NCI-H446 treated with DMSO at 0.1 percent for 48 hours (cell line): ENCODE measurements at places on chromosomes 6 and 20.

DNA sequence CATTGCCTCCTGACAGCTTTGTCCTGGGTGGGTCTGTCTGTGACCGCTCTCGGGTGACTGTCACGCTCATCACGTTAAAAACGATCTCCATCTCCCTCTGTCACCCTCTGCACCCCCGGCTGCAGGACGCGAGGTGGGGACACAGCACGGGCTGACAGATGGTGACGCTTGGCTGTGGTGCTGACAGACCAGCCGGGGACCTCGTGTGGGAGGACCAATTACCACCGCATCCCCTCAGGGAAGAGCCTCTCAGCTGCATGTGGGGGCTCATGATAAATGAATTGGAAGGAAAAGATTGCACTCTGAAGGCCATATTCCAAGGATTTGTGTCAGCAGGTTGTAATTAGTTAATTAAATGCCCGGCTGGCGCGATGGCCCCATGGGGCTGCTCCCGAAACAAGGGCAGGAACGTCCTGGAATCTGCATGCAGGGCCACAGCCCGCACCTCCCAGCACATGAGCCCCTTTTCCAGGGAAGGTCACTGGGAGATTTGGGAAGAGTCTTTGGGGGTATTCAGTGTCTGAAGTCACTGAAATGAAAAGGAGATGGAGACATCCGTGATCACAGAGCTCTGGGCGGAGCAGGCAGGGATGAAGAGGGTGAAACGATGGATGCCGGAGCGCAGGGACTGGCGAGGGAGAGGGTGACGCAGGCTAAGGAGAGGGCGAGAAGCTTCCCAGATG, 87.1 kb downstream of the ERMARD start:
- no peak for DNase-seq

DNA sequence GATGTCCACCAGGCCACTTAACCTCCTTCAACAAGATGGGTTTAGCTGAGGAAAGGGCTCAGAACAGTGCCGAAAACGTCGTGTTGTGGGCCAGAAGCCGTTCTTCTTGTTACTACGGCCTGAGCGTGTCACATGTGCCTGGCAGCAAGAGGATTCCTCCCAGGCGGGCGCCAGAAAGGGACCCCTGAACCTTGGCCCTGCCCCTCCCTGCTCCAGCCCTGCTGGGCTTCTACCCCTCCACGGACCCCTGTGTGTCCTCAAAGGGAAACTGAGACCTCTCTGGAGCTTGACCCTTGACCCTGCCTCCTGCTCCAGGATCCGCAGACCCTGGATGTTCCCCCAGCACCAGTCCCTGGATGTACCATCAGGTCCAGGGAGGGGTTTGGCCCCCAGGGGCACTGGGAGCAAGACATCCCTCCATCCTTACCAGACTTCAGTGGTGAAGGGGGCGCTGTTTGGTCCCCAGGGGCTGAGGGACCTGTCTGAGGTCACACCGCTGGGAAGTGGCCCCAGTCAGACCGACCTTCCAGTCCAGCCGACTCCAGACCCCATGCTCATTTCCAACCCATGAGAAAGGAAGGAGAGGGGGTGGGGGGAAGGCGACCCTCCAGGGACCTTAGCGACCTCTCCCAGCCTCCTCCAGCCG, 10.1 kb downstream of the HRH3 start:
- DNase-seq, result no peak

DNA sequence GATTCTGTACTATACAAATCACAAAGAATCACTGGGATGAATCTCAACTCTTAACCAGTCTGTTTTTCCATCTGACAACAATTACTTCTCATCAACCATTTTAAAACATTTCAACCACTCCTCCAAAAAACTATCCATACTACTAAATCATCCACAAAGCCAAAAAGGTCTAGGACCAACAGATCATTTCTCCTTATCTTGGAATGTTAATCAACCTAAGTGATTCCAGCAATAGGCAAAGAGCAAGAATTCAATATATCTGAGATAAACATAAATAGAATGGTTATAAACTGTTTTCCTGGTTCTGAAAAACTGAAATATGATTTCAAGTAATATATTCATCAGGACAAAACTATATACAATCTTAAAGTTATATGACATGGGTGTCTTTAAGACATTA, 28.6 kb downstream of the RANBP9 start:
- DNase-seq, result no peak

DNA sequence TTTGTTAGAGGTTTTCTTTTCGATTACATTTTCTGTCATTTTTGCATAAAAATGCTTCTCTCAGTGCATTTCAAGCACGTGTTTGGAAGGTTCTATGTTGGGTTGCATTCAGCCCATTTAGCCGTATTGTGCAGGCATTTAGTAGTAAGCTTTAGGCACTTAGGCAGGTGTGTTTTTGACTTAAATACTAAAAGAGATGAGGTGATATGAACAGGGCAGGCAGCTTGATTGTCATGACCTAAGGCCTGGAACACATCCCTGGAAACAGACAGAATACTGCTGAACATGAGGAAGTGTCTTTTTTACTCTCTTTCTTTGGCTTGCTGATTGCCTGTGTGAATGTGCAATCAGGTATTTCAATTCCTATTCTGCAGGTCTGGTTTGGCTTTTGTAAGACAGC, 610.5 kb upstream of the MAN1A1 start:
- no peak for DNase-seq

GRCh38 chr6:111605100-111605751, 452 bp downstream of the TRAF3IP2 start:
- DNase-seq, result no peak

- DNase-seq, result no peak
These were observed 106.9 kb upstream of the ADGRF1 start for GRCh38 chr6:47149066-47149465.

GRCh38 chr6:1552296-1552761, 57.4 kb upstream of the FOXC1 start:
- DNase-seq, result no peak

- no peak for DNase-seq
These were observed 2.0 kb downstream of the PDE10A start for GRCh38 chr6:165660857-165661663.

- no peak for DNase-seq
These were observed 459.7 kb downstream of the MMUT start for GRCh38 chr6:49003348-49003747.

- no peak for DNase-seq
These were observed 79.3 kb downstream of the SLC22A3 start for GRCh38 chr6:160427312-160428068.

DNA sequence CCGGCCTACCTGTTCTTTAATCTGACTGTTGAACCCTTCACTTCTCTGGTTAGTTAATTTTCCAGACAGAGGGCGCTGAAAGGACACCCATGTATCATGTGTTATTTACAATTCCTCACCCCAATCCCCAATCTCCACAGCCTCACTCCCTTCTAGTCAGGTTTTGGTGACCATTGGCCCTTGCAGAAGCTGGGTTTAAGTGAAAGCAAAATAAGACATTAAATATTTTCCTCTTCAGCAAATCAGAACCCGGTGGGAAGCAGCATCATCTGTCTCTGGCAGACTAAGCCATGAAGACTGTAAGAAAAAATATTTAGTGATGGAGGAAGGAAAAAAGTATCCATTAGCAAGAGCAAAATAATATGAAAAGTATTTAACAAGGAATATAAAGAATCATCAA, 9.4 kb upstream of the HLA-DQA1 start:
- no peak for DNase-seq

GRCh38 chr20:51493346-51493791, 49.1 kb downstream of the NFATC2 start:
- DNase-seq, result no peak

DNA sequence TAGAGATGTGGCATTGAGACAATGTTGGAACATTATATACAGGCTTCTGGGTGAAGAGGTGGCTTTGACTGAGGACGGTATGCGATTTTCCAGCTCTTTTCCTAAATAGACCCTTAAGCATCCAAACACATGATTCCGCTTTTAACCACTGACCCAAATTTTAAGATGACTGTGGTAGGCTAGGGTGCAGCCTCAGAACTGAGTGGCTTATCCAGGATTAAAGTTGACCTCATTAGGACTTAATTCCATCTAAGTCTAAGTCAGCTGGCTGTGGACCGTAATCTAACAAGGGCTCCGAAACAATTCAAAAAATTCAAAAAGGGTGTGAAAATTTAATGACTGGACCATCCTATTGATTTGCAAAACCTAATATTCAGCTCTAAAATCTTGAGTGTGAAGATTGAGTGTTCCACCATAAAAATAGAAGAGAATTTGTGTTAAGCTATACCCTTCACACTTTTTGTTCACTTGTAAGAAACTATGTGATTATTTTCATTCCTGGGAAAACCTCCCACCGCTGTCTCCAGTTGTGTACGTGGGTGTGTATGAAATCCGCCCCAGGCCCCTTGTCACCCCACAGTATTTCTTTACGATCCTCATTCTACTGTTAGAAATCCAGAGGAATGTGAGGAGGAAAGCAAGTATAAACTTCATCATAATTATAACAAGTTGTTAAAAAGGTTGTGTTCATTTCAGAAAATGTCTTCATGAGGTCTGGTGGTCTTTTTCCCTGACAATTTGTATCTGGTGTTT, 2.7 kb downstream of the PCMTD2 start:
- no peak for DNase-seq

DNA sequence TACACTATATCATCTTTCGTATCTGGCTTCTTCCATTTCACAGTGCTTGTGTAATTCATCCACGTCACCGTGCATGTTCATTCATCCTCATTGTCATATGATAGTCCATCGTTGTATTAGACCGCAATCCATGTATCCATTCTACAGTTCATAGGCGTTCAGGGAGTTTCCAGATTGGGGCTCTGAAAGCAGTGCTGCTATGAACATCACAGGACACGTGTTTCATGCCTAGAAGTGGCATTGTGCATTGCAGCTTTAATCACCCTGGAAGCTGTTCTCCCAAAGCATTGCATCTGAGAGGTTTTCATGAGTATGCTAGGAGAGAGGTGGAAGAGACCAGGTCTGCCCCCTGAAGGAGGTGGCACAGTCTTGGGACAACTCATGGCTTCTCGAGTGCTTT, 35.3 kb downstream of the BMP7 start:
- no peak for DNase-seq

GRCh38 chr6:28345201-28345600, 4.5 kb upstream of the ZKSCAN3 start:
- no peak for DNase-seq

DNA sequence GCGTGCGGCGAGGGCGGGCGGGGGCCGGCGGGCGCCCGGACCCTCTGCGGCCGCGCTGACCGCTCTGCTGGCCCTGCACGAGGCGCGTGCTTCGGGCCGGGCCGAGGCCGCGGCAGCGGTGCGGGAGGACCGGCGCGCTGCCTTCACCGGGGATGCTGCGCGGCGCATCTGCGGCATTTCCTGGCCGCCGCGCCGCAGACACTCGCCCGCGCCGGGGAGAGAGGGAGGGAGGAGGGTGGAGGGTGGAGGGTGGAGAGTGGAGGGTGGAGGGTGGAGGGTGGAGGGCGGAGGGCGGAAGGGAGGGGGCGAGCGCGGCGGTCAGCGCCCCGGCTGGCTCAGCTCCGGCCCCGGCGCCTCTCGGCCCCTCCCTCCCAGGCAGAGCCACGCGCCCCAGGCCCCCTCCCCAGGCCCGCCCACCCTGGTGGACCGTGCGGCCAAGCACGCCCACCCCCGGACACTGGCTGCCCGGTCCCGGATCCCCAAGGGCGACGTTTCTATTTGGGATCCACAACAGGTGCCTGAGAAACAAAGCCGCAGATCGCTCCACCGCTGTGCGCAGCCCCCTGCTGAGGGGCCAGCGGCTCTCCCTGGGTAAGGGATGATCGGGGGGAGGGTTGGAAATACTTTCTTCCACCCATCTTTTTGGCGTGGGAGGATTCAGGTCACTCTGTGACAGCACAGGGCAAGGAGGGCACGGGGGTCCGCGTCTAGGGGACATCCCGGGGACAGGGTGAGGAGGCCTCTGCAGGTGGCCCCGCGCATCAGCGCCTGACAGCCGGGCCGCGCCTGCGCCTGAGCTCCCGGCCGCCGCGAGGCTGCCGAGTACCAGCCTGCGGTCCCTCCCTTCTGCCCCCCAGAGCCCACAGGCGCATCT, 111.2 kb upstream of the BEND6 start:
- DNase-seq, result peak; percentile 46

GRCh38 chr6:73234733-73235132, 9.4 kb upstream of the KHDC1L start:
- DNase-seq, result no peak

DNA sequence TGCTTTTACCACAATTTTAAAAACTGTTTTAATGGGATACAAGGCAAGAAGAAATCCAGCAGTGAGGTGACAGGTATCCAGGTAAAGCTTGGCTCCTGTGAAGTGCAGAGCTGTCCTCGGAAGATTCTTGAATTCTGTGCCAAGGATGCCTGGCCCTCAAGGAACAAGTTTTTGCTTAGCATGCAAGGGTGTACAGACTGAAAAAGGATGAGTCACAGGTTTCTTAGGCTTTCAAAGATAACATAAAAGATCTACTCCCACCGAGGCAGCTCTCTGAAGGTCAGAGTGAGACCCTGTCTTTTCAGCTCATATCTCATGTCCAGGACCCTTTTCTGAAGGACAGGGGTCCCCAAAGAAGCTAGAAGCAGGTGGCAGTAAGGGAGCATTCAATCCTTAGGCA, 83.3 kb downstream of the CHD6 start:
- DNase-seq, result no peak

GRCh38 chr6:131231891-131232290, 96.6 kb downstream of the AKAP7 start:
- DNase-seq, result no peak

- peak; percentile 73 for DNase-seq
These were observed 97.9 kb downstream of the ID4 start for GRCh38 chr6:19934996-19935591.

- DNase-seq, result no peak
These were observed 1137.7 kb downstream of the EPHA7 start for GRCh38 chr6:92281571-92282076.

DNA sequence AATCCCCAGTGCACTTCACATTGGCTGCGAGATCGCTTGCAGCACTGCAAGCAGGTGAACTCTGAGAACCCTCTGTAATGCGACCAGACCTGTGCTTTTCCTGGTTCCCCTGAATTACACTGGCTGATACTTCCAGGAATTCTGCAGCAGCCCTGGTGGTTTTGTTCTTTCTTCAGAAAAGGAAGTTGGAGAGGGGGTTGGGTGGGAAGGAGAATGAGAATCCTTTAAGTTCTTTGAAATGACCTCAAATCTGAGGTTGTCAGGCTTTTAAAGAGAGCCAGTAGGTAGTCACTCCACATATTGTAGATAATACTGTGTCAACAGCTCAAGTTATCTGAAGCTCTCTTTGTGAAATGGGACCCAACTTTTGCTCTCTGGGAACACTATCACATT, 62.4 kb downstream of the GCNT2 start:
- no peak for DNase-seq

- DNase-seq, result no peak
These were observed 1.9 kb downstream of the PPP1R18 start for GRCh38 chr6:30684386-30685156.

GRCh38 chr20:53922901-53923314, 147.5 kb downstream of the BCAS1 start:
- DNase-seq, result no peak

- DNase-seq, result no peak
These were observed 759.2 kb upstream of the ADGRB3 start for GRCh38 chr6:67875877-67876383.
